Progenitor cell of endocrine pancreas (in vitro differentiated cells): ENCODE measurements at places on chromosomes 7 and 10.

DNA sequence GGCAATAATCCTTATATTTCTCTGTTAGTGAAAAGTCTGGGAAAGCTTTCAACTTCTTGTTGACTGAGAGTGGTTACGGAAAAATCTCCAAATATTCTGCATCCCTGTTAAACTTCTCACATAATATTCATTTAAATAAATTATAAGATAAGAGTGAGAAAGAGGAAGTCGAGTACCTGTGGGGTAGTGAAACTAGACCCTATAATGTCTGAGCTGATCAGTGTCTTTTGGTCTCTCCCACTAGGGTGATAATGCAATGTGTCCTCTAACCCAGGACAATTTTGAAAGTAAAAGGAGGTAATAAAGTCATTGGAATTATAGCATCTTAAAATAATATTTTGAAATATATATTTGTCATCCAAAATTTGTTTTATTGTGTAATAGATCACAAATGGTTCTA, 2.1 kb upstream of the AGR3 start:
- no peak for DNase-seq

GRCh38 chr10:34705563-34705962, 109.5 kb downstream of the PARD3 start:
- no peak for DNase-seq

GRCh38 chr7:189719-190118, 2.7 kb upstream of the FAM20C start:
- no peak for DNase-seq

DNA sequence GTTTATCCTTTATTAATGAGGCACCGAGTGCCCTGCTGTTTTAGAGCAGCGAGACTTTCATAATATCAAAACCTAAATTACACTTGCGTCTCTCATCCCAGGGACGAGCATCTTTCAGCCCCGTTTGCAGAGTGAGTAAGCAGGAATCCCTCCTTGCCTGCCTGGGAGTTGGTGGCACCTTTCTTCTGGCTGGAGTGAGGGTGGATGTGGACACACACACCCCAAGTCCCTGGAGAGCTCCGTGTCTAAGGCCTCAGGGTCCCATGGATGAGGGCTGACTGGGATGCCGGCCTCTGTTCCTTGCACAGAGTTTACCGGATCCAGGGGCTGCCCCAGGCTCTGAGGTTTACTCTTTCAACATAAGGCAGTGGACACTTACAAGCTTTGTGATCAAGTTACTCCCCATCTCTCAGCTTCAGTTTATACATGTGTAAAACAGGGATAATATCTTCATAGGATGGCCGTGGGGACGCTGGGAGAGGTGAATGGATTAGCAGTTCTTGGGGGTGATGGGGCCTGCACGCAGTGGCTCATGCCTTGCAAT, 24.5 kb downstream of the POLL start:
- no peak for DNase-seq

- DNase-seq = peak; percentile 5
These were observed 82.8 kb upstream of the PPP2R2D start for GRCh38 chr10:131817866-131818509.

- no peak for DNase-seq
These were observed 119.9 kb downstream of the MBL2 start for GRCh38 chr10:52652431-52653262.

DNA sequence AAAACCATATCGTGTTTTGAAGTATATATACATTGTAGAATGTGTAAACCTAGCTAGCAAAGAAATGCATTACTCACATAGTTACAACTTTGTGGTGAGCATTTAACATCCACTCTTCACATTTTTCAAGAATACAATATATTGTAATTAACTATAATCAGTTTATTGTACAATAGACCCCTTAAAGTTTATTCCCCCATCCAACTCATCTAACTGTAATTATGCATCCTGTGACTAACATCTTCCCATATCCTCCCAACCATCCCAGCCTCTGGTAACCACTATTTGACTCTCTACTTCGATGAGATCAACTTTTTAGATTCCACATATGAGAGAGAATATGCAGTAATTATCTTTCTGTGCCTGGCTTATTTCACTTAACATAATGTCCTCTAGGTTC, 526.4 kb downstream of the KIF20B start:
- no peak for DNase-seq

DNA sequence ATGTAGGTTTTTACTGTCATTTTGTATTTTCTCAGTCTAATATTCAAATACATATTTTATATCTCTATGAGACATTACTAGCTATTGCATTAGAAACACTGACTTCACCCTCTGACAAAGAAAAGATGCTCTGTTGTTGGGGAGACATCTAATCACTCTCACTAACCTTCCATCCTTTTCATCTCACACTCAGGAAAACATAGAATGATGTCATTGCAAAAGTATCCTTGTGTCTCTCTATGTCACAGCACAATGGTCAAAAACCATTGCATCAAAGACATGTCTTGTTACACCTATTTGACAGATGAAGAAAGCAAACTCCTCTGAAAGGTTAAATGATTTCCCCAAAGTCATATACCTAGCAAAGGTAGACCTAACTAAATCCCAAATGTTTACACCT, 231.3 kb upstream of the PTN start:
- no peak for DNase-seq

- no peak for DNase-seq
These were observed 57.9 kb upstream of the SYPL1 start for GRCh38 chr7:106169821-106170610.

DNA sequence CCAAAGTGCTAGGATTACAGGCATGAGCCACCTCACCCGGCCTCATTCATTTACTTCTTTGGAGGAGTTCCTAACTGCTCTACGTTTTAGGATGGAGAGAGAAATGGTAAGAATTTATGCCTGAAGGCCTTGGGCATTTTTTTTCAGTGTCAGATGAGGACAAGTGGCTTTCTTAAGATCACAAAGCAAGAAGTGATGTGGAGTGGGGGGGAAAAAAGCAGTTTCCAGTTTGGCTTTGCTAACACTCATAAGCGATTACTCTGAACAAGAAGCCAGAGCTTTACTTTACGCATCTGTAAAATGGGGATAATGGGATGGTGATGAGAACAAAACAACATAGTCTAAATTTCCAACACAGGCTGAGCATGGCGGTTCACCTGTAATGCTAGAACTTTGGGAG, 2.6 kb upstream of the PPIA start:
- DNase-seq = no peak

GRCh38 chr7:46301677-46302076, 380.6 kb upstream of the IGFBP3 start:
- no peak for DNase-seq

DNA sequence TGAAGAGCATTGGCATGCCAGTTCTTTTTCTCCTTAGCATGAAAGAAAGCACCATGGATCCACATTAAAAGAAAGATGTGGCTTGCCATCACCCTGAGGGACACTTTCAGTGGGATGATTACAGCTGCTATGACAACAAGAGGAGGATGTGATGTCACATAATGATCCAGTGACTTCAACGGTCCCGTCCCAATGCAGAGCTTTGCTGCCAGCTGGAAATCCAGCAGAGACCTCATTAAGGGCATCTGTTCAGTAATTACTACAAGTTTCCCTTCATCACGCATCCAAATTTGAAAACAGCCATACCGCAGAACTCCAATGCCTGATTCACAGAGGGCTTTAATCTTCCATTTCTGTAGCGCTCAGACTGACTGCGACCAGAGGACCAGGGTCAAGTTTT, 206.6 kb downstream of the LSM5 start:
- DNase-seq = no peak

DNA sequence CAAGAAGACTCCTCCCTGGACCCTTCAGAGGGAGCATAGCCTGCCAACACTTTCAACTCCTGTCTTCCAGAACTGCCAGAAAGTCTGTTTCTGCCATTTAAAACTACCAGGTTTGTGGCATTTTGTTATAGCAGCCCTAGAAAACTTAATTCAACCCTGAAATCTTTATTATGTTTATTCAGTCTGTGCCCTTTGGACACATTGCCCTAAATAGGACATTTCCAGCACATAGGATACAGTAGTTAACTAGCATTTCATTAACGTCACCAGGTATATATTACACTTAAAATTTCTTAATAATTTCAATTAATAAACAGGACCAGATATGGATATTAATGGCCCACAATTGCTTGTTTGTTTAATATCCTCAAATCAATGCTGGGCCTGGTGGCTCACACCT, 54.3 kb downstream of the KCNH2 start:
- no peak for DNase-seq

DNA sequence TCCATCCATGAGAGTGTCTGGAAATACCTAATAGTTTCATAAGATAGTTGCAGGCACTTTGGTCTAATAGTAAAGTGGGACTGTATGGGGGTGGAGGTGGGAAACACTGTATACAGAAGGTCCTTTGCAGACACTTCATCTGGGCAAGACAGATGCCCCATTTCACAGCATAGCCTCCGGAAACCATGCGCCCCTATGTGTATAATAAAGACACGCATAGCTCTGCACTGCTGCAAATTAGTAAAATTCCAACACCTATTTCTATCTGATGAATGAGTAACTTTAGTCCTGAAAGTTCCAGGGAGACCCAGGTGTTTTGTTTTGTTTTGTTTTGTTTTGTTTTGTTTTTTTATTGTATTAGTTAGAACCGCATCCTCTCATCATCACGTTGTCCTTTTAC, 187.1 kb downstream of the CREB5 start:
- no peak for DNase-seq

GRCh38 chr10:49761789-49762565, at the start of gene OGDHL:
Gene OGDHL (minus strand): TSS chr10:49762323. CDS start chr10:49758592, 3,731 bp downstream.
- peak; percentile 88 for DNase-seq

DNA sequence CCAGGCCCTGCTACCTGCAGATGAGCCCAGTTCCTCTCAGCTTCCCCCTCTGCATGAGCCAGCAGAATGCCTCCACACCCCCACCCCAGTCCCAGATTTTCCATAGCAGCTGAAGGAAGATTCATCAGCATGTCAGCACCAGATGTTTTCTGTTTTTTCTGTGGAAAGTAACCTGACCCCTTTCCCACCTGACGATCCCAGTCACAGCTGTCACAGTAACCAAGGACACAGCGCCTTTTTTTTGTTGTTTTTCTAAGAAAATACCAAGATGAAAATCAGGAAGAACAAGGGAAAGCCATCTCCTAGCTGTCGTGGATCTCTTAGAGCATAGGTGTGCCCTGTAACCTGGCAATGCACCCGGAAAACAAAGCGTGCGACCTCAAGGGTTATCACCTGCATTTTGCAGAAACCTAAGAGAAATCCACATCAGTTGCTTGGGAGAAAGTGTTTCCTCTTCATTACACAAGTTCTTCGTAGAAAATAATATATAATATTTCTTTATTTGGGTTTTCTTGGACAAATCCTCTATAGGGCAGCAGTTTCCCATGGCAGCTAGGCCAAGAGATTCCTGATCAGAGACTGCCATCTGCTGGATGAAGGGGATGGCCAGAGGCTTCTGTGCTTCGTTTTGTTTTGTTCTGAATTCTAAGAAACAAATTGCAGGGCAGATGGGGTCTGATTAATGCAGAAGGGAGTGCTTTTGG, 401.9 kb downstream of the TNS3 start:
- DNase-seq = peak; percentile 53

- DNase-seq = no peak
These were observed 79.3 kb upstream of the MDFIC start for GRCh38 chr7:114842551-114843065.

DNA sequence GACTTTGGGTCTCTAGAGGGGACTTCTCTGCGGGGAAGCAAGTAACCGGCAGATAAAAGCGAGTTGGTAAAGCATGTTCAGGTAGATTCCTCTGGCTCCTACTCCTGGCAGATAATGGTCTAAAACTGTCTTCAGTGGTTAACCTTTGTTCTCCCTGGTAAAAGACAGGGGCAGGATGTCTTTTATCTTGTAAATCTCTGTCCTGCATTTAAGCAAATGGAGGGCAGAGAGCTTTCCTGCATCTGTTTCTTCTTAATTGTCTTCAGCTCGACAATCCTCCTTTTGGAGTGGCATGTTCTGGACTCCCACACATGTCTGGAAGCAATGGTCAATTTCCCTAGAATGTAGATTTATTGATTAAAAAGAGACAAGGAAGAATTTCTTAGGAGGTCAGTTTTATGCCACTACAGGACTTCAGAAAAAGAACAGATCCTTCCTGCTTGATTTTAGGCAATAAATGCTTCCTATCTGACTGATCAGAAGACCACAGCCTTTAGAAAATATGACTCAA, 16.6 kb downstream of the C7orf33 start:
- DNase-seq = no peak

GRCh38 chr7:16753102-16753931, at the start of gene TSPAN13:
Gene TSPAN13 (plus strand): TSS chr7:16753755. CDS start chr7:16753968, 213 bp downstream.
- DNase-seq = peak; percentile 92
